Right atrium auricular region (tissue), 2 donors: ENCODE measurements at places on chromosomes 7 and 10. TPM values are rescaled to one million over a fixed set of nuclear protein-coding genes. Genes with fewer than 3 reads are reported as not detected.

KLF14 gene
- not detected for total RNA-seq

SCIN gene
- 0.67 TPM for total RNA-seq

ST8SIA6 gene
- 5.3 TPM for total RNA-seq

CTAGE6 gene
- not detected for total RNA-seq

ATOH7 gene
- not detected for total RNA-seq

OLAH gene
- total RNA-seq, result not detected

AKR1C4 gene
- total RNA-seq, result not detected

SYT15B gene
- 1.9 TPM for total RNA-seq

CCDC3 gene
- 10.0 TPM for total RNA-seq

TACC2 gene
- 247 TPM for total RNA-seq

FAM237B gene
- not detected for total RNA-seq

SLC26A3 gene
- not detected for total RNA-seq

TET1 gene
- 2.4 TPM for total RNA-seq

DNA sequence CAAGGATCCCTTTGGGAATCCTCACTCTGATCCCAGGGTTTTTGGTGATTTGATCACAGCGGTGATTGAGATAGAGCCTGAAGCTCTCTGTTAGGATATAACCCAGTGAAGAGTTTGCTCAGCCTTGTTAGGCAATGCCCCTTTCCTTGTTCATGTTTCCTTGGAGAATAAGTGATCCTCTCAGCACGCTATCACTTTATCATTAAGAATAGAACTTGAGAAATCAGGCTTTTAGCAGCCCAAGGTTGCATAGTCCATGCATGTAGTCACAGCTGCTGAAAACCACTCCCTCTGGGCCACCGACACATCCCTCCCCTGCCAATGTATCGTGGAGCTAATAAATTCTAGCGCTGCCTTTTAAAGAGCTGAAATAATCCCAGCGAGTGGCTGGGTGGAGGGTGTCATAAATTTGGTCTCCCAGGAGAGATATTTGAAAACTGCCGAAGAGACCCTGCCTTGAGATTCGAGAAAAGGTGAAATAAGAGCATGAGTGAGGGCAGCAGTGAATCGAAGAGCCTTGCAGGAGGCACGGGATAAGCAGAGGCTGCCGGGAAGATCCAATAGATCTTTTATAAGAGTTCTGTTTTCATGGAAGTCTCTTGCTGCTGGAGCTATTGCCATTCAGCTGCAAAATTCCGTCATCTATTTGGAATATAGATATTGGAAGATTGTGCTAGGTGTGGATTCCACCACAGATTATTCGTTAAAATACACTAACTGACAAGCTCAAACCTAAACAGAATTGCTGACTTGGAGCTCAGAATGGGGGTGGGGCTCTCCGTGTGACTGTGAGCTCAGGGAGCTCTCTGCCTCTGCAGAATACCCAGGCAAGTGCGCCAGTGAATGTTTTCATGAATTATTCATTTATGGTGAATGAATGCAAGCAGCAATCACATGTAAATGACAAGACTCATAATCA lies 249.8 kb downstream of the TRIL start:
- DNase-seq, result no peak
- no peaks in the 10 kb centered on the region for H3K36me3 ChIP-seq
- no peak overlapping the region for H3K27ac ChIP-seq
- no peaks in the 10 kb centered on the region for H3K27me3 ChIP-seq
- H3K4me3 ChIP-seq, result no peak overlapping the region
- H3K4me1 ChIP-seq, result no peaks in the 10 kb centered on the region

GRCh38 chr10:80075781-80076180 lies 2.7 kb upstream of the TMEM254 start:
- H3K27ac ChIP-seq, result no peak overlapping the region
- DNase-seq, result no peak
- no peaks in the 10 kb centered on the region for H3K36me3 ChIP-seq

DNA sequence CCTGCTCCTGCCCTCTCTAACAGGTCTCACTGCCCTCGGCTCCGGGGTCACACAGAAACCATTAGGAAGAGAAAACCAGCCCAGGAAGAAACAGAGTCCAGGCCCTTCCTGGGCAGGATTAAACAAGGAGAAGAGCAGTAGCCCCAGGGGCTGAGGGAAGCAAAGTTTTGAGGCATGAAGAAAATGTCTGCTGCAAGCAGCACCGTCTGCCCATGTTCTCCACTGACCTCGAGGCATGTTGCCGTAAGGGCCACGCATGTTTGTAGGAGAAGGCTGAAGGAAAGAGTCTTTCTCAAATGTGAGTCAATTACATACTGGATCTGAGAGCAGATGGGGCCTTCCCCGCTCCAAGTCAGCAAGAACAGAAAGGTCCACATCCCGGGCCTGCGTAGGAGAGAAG lies 4.2 kb downstream of the ZNF746 start:
- no peak for DNase-seq
- peaks cover 48% of the 10 kb centered on the region for H3K36me3 ChIP-seq
- no peaks in the 10 kb centered on the region for H3K27me3 ChIP-seq
- H3K4me3 ChIP-seq, result no peak overlapping the region
- peaks cover 24% of the 10 kb centered on the region for H3K4me1 ChIP-seq

DNA sequence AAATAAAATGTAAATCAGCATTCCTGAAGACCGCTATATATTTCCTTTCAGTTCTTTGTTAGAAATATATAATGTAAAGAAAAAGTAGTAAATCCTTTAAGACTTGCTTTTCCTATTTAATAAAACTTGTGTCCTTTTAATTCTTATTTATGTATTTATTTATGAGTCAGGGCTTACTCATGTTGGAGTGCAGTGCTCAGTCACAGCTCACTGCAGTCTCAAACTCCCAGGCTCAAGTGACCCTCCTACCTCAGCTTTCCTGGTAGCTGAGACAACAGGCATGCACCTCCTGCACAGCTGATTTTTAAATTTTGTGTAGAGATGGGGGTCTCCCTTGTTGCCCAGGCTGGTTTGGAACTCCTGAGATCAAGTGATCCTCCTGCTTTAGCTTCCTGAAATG lies 724.5 kb downstream of the ANKRD7 start:
- DNase-seq, result no peak
- H3K27ac ChIP-seq, result no peak overlapping the region
- H3K27me3 ChIP-seq, result no peaks in the 10 kb centered on the region
- H3K4me3 ChIP-seq, result no peak overlapping the region
- H3K36me3 ChIP-seq, result no peaks in the 10 kb centered on the region
- no peaks in the 10 kb centered on the region for H3K4me1 ChIP-seq

GRCh38 chr7:110386913-110387312 lies 704.0 kb upstream of the LRRN3 start:
- H3K36me3 ChIP-seq, result no peaks in the 10 kb centered on the region
- H3K27me3 ChIP-seq, result no peaks in the 10 kb centered on the region
- no peak overlapping the region for H3K4me3 ChIP-seq
- no peaks in the 10 kb centered on the region for H3K4me1 ChIP-seq

GRCh38 chr10:35079763-35080162 lies 10.4 kb downstream of the CUL2 start:
- H3K36me3 ChIP-seq, result no peaks in the 10 kb centered on the region
- H3K27ac ChIP-seq, result no peak overlapping the region
- H3K4me3 ChIP-seq, result no peak overlapping the region
- H3K4me1 ChIP-seq, result no peaks in the 10 kb centered on the region
- no peak for DNase-seq

- DNase-seq, result no peak
- H3K36me3 ChIP-seq, result no peaks in the 10 kb centered on the region
- no peak overlapping the region for H3K27ac ChIP-seq
Observed at GRCh38 chr10:20354166-20354565, 537.9 kb downstream of the PLXDC2 start.

DNA sequence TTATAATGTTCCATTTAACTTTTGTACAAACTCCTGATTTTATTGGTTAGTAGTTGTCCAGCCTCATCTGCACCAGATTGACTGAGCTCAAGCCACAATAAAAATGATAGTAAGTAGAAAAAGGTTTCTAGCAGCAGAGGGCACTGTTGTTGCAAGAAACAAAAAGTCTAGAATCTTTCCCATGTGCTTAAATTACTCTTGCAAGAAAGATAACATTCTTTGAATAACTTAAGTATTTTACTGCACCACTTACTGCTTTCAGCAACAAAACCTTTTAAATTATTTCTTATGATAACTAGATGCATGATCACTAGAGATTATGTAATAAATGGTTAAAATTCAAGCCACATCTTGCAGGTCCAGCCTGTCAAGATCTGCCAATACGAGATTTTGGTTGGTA lies 27.0 kb downstream of the LMOD2 start:
- H3K4me1 ChIP-seq, result no peaks in the 10 kb centered on the region
- peaks cover 7% of the 10 kb centered on the region for H3K36me3 ChIP-seq
- H3K27ac ChIP-seq, result peak overlapping the region; percentile 70
- no peaks in the 10 kb centered on the region for H3K27me3 ChIP-seq
- no peak for DNase-seq

DNA sequence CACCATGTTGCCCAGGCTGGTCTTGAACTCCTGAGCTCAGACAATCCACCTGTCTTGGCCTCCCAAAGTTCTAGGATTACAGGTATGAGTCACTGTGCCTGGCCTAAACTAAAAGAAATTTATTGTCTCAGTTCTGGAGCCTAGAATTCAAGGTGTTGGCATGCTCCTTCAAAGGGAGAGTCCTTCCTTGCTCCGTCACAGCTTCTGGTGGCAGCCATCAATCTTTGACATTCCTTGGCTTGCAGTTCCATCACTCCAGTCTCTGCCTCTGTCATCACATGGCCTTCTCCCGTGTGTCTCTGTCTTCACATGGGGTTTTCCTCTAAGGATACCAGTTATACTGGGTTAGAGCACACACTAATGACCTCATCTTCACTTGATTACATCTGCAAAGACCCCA lies 55.5 kb downstream of the DNAJC12 start:
- no peaks in the 10 kb centered on the region for H3K4me1 ChIP-seq
- no peaks in the 10 kb centered on the region for H3K27me3 ChIP-seq
- H3K36me3 ChIP-seq, result no peaks in the 10 kb centered on the region
- no peak for DNase-seq
- no peak overlapping the region for H3K27ac ChIP-seq

DNA sequence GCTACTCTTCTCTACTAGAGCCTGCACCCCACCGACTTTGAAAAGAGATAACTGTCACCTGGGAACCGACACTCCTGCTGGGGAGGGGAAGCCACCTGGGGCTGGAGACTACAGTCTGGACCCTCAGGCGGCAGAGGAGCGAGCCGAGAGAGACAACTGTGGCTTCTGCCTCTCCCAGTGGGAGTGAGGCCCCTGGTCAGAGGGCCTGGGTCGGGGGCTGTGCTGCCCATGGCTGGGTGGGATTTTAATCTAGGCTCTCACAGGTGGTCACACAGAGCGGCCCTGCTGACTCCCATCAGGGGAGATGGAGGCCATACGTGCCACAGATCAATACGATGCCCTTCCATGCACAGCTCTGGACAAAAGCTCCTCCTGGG lies 372.1 kb downstream of the DNAJB6 start:
- H3K4me1 ChIP-seq, result no peaks in the 10 kb centered on the region
- H3K27me3 ChIP-seq, result no peaks in the 10 kb centered on the region
- H3K36me3 ChIP-seq, result no peaks in the 10 kb centered on the region
- no peak overlapping the region for H3K27ac ChIP-seq

- peak overlapping the region; percentile 87 for H3K4me3 ChIP-seq
- no peaks in the 10 kb centered on the region for H3K4me1 ChIP-seq
- H3K36me3 ChIP-seq, result no peaks in the 10 kb centered on the region
- peak; percentile 62 for DNase-seq
- H3K27me3 ChIP-seq, result no peaks in the 10 kb centered on the region
- peak overlapping the region; percentile 73 for H3K27ac ChIP-seq
Observed at GRCh38 chr7:2403718-2404648, 572 bp downstream of the CHST12 start.

- peaks cover 17% of the 10 kb centered on the region for H3K4me1 ChIP-seq
- H3K4me3 ChIP-seq, result no peak overlapping the region
- H3K27ac ChIP-seq, result no peak overlapping the region
- H3K27me3 ChIP-seq, result no peaks in the 10 kb centered on the region
- DNase-seq, result no peak
Observed at GRCh38 chr7:35513828-35514227, 181.1 kb downstream of the HERPUD2 start.

GRCh38 chr7:126658684-126659083 lies 594.1 kb downstream of the GRM8 start:
- H3K4me1 ChIP-seq, result no peaks in the 10 kb centered on the region
- DNase-seq, result no peak
- H3K36me3 ChIP-seq, result no peaks in the 10 kb centered on the region
- no peak overlapping the region for H3K4me3 ChIP-seq
- no peaks in the 10 kb centered on the region for H3K27me3 ChIP-seq

- H3K27ac ChIP-seq, result no peak overlapping the region
- no peaks in the 10 kb centered on the region for H3K36me3 ChIP-seq
- no peaks in the 10 kb centered on the region for H3K4me1 ChIP-seq
- DNase-seq, result no peak
- H3K27me3 ChIP-seq, result no peaks in the 10 kb centered on the region
Observed at GRCh38 chr7:1700536-1701333, 30.7 kb downstream of the ELFN1 start.

GRCh38 chr10:75654772-75655171 lies 223.3 kb downstream of the LRMDA start:
- no peaks in the 10 kb centered on the region for H3K27me3 ChIP-seq
- H3K36me3 ChIP-seq, result no peaks in the 10 kb centered on the region
- H3K4me1 ChIP-seq, result peaks cover 34% of the 10 kb centered on the region
- no peak overlapping the region for H3K27ac ChIP-seq
- H3K4me3 ChIP-seq, result no peak overlapping the region

DNA sequence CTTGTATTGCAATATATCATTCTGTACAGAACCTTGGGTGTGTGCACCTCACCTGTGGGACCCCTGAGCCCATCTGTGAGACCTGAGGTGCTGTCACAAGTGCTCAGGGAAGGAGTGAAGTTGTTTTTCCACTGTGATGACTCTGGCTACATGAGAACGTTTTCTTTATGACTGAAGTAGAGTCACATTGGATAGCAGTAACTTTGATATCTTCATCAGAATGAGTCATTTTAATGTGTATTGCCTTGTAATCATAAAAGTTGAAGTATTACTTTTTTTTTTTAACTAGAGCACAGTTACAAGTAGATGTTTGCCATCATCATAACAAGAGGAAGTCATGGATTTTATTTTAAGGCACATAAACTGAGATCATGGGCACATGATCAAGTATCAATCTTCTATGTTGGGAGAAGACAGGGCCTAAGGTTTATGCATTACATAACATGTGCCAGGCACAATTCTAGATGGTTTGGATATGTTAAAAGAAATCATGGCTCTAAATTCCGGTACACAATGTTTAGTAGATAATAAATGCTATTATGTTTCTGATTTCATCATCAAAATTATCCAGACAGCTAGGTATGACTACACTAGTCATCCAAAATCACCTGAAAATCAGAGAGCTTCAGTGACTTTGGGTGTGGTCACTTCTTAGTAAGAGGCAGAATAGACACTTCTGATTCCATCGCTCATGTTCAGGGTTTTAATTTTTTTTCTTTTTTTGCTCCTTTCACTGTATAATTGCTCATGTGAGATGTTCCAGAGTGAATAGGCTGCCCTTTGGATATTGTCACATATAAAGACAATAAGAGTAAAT lies 82.7 kb upstream of the KLF6 start:
- H3K4me3 ChIP-seq, result no peak overlapping the region
- no peaks in the 10 kb centered on the region for H3K36me3 ChIP-seq
- H3K27ac ChIP-seq, result no peak overlapping the region
- H3K27me3 ChIP-seq, result no peaks in the 10 kb centered on the region
